ENCODE measurements at places on chromosomes 1 and 21. TPM values are rescaled to one million over a fixed set of nuclear protein-coding genes. Genes with fewer than 3 reads are reported as not detected.

The ADAMTS4 gene
- not detected for total RNA-seq

The HHAT gene
- total RNA-seq, result 1.7 TPM

The CNN3 gene
- total RNA-seq, result 48.0 TPM

The EPHA8 gene
- 0.04 TPM for total RNA-seq

The ETV3L gene
- total RNA-seq, result not detected

The NGF gene
- total RNA-seq, result 3.4 TPM

The HSD3B2 gene
- total RNA-seq, result not detected

The AMIGO1 gene
- 1.1 TPM for total RNA-seq

The KCNE2 gene
- total RNA-seq, result not detected

The FBXO2 gene
- total RNA-seq, result 8.7 TPM

The PRMT6 gene
- total RNA-seq, result not detected

The MASP2 gene
- total RNA-seq, result 0.09 TPM

The URB1 gene
- total RNA-seq, result 10.5 TPM

The CENPS gene
- total RNA-seq, result 29.3 TPM

The DLGAP3 gene
- 0.42 TPM for total RNA-seq

The OR2T33 gene
- not detected for total RNA-seq

The GBP4 gene
- total RNA-seq, result not detected

The CASZ1 gene
- total RNA-seq, result 1.8 TPM

The ZNF697 gene
- 1.7 TPM for total RNA-seq

The SHISA4 gene
- total RNA-seq, result 17.9 TPM

The PRAMEF26 gene
- not detected for total RNA-seq

The OXCT2 gene
- total RNA-seq, result 0.55 TPM

The ALG14 gene
- 7.3 TPM for total RNA-seq

The CYP2J2 gene
- total RNA-seq, result 0.07 TPM

The LCE1B gene
- total RNA-seq, result not detected

The FAM43B gene
- 5.9 TPM for total RNA-seq

The NFYC gene
- 39.4 TPM for total RNA-seq

The EPHX1 gene
- 246 TPM for total RNA-seq

The TPR gene
- total RNA-seq, result 43.9 TPM

The CCDC27 gene
- not detected for total RNA-seq

Measured in A549 treated with CORT108297 at 1 μM for 4 hours (cell line).